Iris pigment epithelial cell (primary cell): ENCODE measurements at places on chromosomes 16 and 17.

GRCh38 chr16:67430504-67430976, 381 bp upstream of the HSD11B2 start:
- peak; percentile 15 for DNase-seq

DNA sequence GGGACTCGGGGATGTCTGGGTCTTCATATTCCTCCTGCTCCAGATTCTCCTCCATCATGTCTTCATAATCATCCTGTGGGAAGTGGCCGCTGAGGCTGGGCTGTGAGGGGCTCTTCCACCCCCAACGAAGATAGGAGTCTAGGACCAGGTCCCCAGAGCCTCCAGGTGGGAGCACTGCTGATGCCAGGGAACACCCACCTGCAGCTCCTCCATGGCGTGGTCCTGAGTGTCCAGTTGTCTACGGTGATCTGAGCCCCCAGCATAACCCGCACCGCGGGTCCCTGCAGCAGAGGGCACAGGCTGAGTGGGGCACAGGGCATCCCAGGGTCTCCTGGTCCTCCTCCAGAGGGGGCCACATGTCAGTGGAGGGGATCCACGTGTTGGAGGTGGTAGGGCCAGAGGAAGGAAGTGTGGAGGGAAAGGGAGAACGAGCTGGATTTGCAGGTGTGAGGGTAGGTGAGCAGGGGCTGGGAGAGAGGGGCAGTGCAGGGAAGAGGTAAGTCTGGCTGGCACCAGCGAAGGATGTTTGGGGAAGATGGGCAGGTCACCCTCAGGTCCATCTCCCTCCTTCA, 5.2 kb downstream of the SLC4A1 start:
- no peak for DNase-seq

GRCh38 chr17:72092710-72093322, 28.0 kb upstream of the SOX9 start:
- DNase-seq: no peak

- no peak for DNase-seq
Measured at GRCh38 chr16:8293413-8293812, 296.9 kb downstream of the TMEM114 start.

- DNase-seq: peak; percentile 33
Measured at GRCh38 chr17:76179496-76180467, 38.7 kb upstream of the FOXJ1 start.

- no peak for DNase-seq
Measured at GRCh38 chr16:66129196-66129595, 237.3 kb upstream of the CDH5 start.
